ENCODE measurements at places on chromosomes 7 and 10.

DNA sequence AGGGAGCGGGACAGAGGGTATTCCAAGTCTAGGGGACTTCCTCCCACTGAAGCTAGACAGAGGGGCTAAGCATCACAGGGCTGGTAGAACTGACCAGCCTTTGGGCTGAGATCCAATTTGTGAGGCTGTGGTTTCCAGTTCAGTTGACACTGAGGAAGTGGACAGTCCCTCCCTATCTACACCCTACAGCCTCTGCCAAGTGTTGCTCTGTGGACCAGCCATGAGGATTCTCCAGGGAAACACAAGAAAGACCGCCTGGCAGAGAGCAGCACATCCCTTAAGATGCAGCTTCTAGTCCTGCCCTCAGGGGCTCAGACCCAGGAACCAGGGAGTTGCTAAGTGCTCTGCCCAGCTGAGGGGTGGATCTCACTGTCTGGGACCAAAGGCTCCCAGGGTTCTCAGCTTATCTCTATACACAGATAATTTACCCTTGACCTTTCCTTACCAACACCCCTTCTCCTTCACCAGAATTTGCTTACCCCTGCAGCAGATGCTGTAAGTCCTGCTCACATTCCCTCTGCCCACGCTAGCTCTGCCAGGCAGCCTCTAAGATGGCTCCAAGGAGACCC lies 252.0 kb downstream of the SKIDA1 start:
- DNase-seq, result no peak

DNA sequence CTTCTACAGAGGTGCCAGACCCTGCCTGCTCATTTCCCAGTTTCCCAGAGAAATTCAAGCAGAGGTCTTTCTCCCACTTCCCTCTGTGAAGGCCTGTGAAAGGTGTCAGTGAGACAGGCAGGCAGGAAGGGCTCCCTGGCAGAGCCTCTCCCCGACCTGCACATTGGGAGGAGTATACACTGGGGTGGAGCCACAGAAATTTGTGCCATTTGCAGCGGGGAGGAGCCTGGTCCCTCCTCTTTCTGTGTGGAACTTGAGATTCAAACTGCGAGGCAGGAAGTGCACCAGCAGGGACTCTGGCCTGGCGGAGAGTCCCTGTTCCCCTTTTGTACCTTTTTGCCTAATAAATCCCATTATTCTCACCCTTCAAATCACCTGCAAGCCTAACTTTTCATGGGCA lies 54.6 kb upstream of the OPN4 start:
- no peak for DNase-seq

- DNase-seq, result no peak
Observed at GRCh38 chr7:16744518-16745250, 8.9 kb upstream of the TSPAN13 start.

GRCh38 chr7:32459788-32460187 lies 30.4 kb downstream of the LSM5 start:
- no peak for DNase-seq

- DNase-seq, result no peak
Observed at GRCh38 chr10:43683451-43684291, 35.0 kb upstream of the ZNF32 start.

DNA sequence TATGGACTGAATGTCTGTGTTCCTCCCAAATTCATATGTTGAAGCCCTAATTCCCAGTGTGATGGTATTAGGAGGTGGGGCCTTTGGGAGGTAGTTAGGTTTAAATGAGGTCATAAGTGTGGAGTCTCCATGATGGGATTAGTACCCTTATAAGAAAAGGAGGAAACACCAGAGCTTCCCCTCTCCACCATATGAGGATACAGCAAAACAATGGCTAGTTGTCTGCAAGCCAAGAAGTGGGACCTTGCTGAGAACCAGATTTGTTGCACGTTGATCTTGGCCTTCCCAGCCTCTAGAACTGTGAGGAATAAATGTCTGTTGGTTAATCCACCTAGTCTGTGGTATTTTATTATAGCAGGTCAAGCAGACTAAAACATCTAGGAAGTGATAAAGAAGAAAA lies 102.2 kb downstream of the AHCYL2 start:
- DNase-seq, result no peak

DNA sequence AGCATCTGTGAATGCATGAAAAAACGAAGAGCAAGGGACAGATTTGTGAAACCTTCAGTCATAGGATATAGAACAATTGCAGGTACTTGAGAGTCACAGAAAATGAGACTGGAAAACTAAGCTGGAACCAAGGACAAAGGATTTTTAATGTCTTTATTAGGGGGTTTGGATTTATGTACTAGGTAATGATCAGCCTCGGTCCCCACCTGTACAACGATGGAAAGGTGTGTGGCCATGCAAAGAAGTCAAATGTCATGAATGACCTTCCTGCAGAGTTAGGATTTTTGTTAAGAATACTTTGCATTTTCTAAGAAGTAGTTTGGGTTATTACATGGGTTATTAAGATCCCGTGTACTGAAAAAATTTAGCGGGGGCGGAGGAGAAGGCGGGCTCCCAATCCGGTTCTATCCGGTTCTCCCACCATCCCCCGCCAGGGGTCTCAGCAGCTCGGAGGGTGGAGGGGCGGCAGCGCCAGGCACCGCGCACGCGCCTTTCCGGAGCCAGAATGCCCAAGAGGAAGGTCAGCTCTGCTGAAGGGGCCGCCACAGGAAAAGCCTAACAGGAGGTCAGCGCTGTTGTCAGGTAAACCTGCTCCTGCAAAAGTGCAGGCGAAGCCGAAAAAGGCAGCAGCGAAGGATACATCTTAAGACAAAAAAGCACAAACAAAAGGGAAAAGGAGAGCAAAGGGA lies 327.5 kb upstream of the PLXDC2 start:
- DNase-seq, result no peak

- DNase-seq, result no peak
Observed at GRCh38 chr10:125190414-125190813, 30.1 kb upstream of the CTBP2 start.

GRCh38 chr10:77825965-77826364 lies 100.6 kb downstream of the DLG5 start:
- DNase-seq, result no peak

DNA sequence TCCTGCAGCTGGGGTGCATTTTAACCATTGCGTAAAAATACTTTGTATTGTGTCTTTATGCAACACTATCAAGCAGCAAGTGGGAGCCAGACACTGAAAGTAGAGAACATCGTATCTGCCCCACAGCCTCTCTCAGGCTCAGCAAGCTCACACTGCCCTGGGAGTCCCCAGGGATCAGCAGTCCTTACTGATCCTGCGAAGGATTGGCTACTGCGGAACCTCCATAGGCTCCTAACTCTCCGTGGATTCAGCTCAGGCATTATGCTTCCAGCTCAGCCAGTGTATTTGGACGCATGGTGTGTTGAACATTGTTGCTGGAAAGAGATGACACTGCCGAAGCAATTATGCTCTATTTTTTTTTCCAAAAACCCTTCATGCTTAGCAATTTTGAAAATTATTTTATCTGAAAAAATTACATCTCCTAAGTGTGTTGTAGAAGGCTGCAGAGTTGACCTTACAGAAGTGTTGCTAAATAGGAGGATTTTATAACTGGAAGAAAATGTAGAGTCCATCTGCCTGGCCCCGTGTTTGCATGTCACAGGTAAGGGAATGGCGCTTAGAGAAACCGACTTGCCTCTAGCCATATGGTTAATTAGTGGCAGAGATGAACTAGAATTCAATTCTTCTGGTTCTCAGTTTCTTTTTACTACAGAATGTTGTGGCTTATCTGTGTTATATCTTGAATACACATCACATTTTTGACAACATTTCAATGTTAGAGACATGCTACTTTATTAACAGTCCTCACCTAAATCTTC lies 276.4 kb upstream of the COBL start:
- no peak for DNase-seq

DNA sequence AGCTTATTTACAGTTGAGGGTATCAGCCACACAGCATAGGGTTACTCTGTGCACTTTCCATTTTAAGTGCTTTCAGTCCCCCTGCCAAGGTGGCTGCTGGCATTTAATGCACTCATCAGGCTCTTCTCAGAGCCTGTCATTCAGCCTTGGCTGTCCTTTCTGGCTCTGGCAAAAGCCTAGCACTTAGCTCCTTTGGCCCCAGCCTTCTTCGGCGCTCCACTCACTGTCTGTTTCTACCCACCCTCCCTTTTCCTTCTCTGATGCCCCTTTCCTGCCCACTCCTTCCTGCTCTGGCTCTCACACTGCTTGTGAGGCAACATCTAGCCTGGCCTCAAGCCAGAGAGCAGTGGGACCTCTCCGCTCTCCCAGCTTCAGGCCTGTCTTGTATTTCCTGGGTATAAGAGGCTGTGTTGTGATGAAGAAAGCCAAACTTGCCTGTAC lies 60.2 kb downstream of the WIPF3 start:
- DNase-seq, result no peak

- no peak for DNase-seq
Observed at GRCh38 chr7:98982686-98983085, 104.4 kb downstream of the TRRAP start.

DNA sequence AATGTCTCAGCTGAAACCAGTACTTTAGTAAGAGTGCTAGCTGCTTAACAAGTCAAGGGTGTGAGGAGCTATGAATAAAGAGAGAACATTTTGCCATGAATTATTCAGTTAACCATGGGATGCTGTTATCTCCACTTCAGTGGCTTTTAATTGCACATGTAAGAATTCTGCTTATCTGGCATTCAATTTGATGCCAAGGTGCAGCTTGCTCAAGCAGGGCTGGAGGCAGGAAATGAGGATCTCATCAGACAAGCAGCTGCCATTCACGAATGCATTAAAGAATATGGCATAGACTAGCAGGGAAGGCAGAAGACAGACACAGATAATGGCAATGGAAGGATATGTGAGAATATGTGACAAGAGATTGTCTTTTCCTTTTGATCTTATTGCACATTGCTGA lies 697.8 kb downstream of the NRG3 start:
- DNase-seq, result no peak

GRCh38 chr7:110637252-110637651 lies 453.7 kb upstream of the LRRN3 start:
- DNase-seq, result no peak

GRCh38 chr10:3757638-3758490 lies 27.1 kb downstream of the KLF6 start:
- DNase-seq, result peak; percentile 54

GRCh38 chr7:140888087-140888486 lies 36.6 kb downstream of the BRAF start:
- DNase-seq, result no peak

GRCh38 chr7:113099284-113099919 lies 12.8 kb upstream of the GPR85 start:
- no peak for DNase-seq

DNA sequence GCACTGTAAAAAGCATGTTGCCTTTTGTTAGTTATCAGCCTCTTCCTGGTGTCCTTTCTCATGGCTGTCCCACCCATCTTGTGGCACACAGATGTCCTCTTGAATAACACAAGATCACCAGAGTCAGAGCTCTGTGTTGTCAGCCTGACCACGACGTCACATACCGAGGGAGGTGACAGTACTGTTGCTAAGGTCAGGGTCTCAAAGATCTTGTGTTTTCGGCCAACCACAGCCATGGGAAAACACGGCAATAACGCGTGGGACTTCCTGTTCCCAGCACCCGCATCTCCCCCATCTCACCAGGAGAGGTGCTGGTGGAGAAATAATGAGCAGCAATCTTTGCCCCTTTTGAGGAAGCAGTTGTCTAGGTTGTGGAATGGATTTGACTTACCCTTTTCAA lies 40.4 kb downstream of the NPVF start:
- DNase-seq, result no peak

DNA sequence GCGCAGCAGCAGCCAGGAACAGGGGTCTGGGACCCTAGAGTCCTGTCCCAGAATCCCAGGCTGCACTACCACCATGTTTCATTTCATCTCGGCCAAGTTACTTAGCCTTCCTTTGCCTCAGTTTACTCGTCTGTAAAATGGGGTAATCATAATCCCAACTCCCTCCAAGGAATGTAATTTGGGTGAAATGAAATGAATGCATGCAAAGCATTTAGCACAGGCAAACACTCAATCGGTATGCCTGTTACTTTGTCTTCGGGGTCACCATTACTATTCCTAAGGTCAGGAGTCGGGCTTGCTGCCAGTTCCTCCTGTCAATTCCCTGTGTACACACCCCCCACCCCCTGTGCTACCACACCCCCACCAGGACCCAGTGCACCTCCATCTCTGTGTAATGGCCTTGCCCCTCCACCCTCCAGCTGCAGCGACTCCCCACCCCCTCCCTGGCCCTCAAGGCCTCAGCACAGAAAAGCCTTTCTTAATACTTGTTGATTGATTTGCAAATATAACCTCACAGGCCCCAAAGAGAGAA lies 1.7 kb downstream of the TNS3 start:
- DNase-seq, result no peak

GRCh38 chr7:114823290-114823689 lies 98.6 kb upstream of the MDFIC start:
- DNase-seq, result no peak

GRCh38 chr7:103751311-103751880 lies 238.1 kb downstream of the RELN start:
- DNase-seq, result no peak

- no peak for DNase-seq
Observed at GRCh38 chr10:76624470-76624869, 1013.1 kb downstream of the KCNMA1 start.

DNA sequence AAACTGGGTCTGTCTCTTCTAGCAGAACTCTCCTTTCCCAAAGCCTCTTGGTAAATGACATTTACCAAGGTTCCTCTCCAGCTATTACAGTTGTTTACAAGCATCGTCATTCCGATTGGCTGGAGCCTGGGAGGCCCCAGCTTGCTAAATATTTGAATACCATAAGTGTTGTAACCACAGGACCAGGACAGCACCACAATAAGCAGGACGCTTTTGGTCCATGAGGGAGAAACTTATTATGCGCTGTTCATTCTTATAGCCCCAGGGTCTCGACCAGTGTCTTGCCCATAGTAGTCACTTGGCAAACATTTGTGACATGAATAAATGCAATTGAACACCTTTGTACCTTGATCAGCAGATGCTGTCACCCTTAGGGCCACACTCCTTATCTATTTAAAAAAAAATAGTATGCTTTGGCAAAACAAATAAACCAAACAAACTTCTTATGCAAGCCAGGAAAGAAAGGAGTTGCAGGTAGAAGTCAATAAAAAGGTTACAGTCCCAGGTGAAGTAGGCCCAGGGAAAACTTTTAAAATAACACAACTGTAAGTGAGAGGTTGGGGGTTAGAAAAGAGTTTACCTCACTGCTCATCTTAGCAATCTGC lies 32.8 kb downstream of the NRAP start:
- DNase-seq, result no peak

- DNase-seq, result no peak
Observed at GRCh38 chr7:121343302-121343701, 14.5 kb downstream of the WNT16 start.

DNA sequence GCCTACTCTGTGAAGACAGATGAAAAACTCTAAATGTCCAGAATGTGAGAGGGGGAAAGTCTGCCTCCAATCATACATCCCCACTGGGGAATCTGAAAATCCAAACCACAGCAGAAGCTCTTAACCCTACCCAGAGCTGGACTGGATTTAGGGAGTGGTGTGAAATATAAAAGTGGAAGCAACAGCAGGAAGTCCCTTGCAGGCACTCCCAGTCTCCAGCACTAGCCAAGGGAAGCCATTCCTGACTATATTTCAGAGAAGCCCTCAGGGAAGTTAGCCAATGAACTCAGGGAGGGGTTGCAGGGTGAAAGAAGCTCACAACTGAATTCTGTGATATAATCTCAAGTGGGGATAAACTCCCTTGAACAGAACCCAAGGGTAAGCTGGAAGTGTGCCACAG lies 51.5 kb downstream of the CRPPA start:
- no peak for DNase-seq

All from stimulated activated CD4-positive, alpha-beta T cell treated with anti-CD3 and anti-CD28 coated beads, Interleukin-1b, Interleukin-23, amount 100 ng/mL, for 4 hours (primary cell).